Posterior cingulate gyrus (tissue), 11 donors: ENCODE measurements at places on chromosomes 1 and 21.

DNA sequence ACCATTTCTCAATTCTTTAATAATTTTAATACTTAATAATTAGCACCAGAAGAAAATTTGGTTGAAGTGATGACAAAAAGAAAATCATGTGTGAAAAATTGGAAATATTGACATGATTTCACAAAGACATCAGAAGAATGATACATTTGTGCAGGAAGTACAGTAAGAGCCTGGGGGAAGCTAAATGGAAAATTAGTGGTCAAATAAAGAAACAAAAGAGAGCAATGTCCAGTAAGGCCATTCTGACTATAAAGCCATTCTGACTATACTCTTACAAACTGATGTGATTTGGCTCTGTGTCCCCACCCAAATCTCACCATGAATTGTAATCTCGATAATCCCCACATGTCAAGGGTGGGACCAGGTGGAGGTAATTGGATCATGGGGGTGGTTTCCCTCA, 48.6 kb upstream of the KCNE1 start:
- no peak for DNase-seq

- DNase-seq: no peak
Measured at GRCh38 chr1:63908016-63908415, 134.2 kb downstream of the ROR1 start.

GRCh38 chr1:169044296-169044695, 62.2 kb upstream of the ATP1B1 start:
- DNase-seq: no peak

DNA sequence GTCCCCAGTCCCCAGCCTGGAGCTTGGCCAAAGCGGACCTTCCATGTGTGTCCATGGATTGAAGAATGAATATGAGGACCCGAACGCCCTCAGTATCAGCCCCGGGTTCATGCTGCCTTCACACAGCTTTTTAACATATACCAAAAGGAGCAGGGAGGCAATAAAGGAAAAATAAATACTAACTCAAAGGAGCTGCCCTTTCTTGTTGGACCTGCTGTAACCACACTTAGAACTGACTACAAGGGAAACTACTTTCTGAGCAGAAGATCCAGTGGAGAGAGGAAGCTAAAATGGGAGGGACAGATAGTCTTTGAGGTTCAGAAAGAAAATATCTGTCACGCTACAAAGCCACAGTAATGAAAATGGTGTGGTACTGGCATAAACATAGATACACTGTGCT, 48.6 kb downstream of the CNN3 start:
- no peak for DNase-seq

DNA sequence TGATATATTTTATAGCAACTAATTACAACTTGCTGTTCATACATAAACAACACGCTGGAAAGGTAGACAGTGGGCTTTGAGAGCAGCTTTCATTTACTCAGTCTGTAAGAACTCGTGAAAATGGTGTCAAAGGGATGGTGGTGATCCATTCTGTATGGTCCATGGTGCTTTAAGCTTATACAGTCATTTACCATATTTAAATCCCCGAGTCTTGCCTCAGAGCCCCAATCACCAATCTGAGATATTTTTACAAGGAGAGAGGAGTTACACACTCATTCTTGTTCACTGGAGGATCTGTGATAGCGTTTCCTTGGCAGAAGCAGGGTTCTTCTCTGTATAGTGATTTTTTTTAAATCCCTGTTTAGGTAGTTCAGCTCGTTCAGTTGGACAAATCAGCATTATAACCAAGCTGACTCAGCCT, 694.6 kb downstream of the USP25 start:
- DNase-seq: no peak

DNA sequence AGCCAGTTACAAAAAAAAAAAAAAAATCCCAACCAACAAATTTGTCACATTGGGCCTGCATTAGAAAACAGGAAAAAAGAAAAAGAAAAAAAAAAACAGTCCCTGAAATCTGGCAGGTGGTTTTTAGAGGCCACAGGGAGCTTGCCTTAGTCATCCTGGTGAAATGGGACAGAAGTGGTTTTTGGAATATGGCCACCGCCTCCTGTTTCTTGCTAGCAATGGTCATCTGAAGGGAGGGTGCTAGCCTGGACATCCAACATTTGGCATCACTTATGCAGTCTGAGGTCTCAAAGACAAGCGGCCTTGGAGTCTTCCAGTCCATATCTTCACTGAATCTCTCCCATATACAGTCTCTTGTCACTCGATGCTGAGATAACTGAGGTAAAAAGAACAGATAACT, 20.1 kb upstream of the NKAIN1 start:
- no peak for DNase-seq

GRCh38 chr1:209219791-209220524, 363.6 kb upstream of the CAMK1G start:
- DNase-seq: peak; percentile 74

GRCh38 chr1:224081604-224082003, 32.3 kb upstream of the FBXO28 start:
- no peak for DNase-seq

- no peak for DNase-seq
Measured at GRCh38 chr1:112063781-112064728, 74.6 kb upstream of the KCND3 start.

DNA sequence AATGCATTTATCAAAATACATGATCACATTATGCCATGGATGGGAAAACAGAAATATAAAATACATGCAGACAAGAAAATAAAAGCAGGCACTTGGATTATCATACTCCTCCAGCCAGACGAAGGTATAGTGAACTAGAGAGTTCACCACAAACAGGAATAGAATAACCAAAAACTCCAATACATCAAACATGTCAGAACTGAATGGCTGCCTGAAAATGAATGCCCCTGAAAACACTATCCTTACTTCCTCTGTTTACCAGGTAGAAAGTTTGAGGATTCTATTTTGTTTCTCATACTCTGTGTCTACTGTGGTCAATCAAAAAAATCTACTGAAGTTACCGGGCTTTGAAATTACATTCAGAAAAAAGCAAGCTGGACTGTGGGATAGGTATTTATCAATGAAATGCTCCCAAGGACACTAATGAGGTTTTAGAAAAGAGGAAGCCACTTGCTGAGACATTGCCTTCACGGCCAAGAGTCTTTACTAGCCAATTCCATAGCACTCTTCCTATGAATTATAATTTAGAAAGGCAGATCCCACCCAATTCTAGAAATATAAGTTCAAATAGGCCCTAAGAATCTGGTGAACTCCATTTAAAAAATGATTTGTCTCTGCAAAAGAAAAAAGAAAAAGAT, 197.7 kb downstream of the SMYD3 start:
- no peak for DNase-seq

GRCh38 chr1:205822397-205822796, 9.4 kb upstream of the SLC41A1 start:
- DNase-seq: no peak

DNA sequence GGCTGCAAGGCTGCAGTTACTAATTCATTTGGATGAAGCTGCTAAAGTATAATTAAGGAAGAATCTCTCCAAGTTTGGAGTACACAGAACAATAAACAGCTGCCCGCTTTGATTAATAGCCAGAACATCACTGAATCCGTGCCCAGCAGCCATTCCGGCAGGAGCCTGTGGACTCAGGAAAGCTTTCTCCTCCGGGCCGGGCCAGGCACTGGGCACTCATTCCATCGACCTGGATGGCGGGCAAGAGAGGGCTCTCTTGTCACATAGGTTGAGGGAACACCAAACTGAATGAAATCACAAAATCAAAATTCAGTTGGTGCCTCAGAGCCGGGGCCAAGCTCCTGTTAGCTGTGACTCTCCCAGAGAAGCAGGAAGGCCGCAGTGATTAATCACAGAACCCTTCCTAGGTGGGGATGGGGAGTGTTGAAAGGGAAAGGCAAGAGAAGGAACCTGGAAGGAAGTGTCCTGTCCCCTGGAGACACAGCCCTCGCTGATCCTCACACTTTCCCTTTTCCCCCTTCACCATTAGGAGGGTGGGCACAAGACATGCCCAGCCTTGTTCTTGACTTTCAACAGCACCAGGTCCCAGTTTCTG, 306.7 kb downstream of the NPHP4 start:
- DNase-seq: no peak

- no peak for DNase-seq
Measured at GRCh38 chr1:75514270-75514669, 96.6 kb downstream of the SLC44A5 start.

GRCh38 chr21:41213021-41213420, 45.1 kb downstream of the BACE2 start:
- DNase-seq: no peak

DNA sequence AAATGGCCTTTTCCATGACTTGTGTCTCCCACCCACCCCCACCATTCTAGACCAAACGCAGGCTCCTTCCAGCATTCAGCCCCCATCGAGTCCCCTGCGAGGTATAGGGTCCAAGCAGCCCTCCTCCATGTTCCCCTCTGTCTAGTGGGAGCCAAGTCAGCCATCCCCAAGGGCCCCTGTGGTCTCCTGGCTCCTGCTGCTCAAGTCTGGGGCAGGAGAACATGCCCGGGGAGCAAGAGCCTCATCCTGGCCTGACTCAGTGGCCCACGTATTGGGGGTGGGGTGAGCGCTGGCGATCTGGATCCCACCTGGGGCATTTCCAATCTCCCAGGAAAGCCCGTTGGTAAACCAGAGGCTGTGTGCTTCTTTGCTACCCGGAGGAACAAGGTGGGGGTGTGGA, 4.1 kb upstream of the PRDM16 start:
- no peak for DNase-seq
